ENCODE measurements at places on chromosomes 5 and 9. TPM values are rescaled to one million over a fixed set of nuclear protein-coding genes. Genes with fewer than 3 reads are reported as not detected.

The SGCD gene
- 0.77 TPM for total RNA-seq

The PCDHGA9 gene
- 1.5 TPM for total RNA-seq

The SLC36A3 gene
- total RNA-seq, result not detected

The IL31RA gene
- total RNA-seq, result 0.13 TPM

The IL4 gene
- total RNA-seq, result not detected

The SURF2 gene
- total RNA-seq, result 46.6 TPM

The MYOZ3 gene
- total RNA-seq, result not detected

The FYB1 gene
- total RNA-seq, result 0.26 TPM

The SOX30 gene
- total RNA-seq, result under 0.01 TPM

The SPOCK1 gene
- 8.2 TPM for total RNA-seq

The SCGB3A1 gene
- not detected for total RNA-seq

The TAF11L5 gene
- total RNA-seq, result not detected

The CRAT gene
- 13.7 TPM for total RNA-seq

The C5orf52 gene
- not detected for total RNA-seq

The FOXI1 gene
- total RNA-seq, result not detected

The MSX2 gene
- not detected for total RNA-seq

The PPIC gene
- total RNA-seq, result 45.0 TPM

The LEAP2 gene
- total RNA-seq, result 0.13 TPM

The SEC24A gene
- 9.9 TPM for total RNA-seq

The FGD3 gene
- total RNA-seq, result 0.26 TPM

The RLN1 gene
- total RNA-seq, result 0.26 TPM

The OR1Q1 gene
- not detected for total RNA-seq

The CAPSL gene
- total RNA-seq, result not detected

The PCDHB3 gene
- total RNA-seq, result 0.13 TPM

The AQP7 gene
- total RNA-seq, result not detected

The SSNA1 gene
- total RNA-seq, result 127 TPM

The PRR16 gene
- total RNA-seq, result 0.53 TPM

The CFAP90 gene
- total RNA-seq, result not detected

The PCDHA3 gene
- under 0.01 TPM for total RNA-seq
